Inflammatory macrophage treated with lipopolysaccharide for 1 hour (primary cell): ENCODE measurements at places on chromosomes 13 and 19.

DNA sequence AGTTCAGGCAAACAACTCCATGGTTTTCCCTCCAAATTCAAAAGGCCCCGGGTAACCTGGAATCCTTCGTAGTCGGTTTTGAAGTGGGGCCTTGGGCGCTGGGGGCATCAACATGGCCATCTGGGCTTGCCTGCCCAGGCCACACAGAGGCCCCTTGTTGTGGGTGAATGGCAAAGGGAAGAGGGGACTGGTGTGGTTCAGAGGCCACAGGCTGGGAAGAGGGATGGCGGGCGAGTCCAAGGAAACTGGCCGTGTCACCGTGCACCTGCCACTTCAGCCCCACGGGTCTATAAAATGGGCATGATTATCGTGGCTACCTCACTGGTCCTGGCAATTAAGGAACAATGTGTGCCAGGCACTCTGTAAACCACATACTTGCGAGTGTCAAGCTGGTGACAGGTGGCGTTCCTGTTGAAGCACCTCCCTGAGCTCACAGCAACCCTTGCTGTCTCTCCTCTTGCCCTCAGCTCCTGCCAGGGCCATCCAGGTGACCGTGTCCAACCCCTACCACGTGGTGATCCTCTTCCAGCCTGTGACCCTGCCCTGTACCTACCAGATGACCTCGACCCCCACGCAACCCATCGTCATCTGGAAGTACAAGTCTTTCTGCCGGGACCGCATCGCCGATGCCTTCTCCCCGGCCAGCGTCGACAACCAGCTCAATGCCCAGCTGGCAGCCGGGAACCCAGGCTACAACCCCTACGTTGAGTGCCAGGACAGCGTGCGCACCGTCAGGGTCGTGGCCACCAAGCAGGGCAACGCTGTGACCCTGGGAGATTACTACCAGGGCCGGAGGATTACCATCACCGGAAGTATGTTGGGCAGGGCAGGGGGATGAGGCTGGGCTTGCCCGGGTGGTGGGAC is 1.3 kb downstream of the LSR start:
- no peak for DNase-seq

GRCh38 chr13:74191410-74191809 is 57.2 kb upstream of the KLF12 start:
- no peak for DNase-seq

DNA sequence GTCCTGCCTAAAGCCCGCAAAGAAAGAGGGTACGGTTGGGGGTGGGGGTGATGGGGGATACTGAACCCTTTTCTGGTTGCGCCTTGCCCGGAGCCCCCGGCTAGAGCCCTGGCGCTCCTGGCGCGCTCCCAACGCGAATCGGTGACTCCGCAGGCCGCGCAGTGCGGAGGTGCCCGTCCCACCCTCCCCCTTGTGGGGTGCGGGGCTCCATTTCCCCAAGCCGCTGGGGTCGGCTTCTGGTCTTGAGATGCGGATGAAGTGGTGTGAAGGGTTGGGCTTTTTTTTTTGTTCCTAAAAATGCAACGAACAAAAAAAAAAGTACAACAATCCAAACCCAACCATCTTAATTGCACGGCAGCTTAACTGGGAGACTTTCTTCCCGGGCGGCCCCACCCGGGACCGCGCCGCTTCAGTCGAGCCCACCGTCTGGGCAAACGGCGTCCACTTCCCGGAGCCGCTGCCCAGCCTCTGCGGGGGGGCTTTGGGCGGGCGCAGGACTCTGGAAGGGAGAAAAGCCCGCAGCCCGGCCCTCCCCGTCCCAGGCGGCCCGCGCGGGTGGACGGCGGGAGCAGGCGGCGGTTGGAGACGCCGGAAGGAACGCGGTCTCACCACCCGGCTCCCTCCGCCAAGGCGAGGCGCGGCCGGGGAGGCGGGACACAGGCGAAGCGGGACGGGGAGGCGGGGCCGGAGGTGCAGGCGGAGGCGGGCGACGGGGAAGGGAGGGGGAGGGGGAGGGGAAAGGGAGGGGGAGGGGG is 504 bp upstream of the TRIM13 start:
- DNase-seq = peak; percentile 88

DNA sequence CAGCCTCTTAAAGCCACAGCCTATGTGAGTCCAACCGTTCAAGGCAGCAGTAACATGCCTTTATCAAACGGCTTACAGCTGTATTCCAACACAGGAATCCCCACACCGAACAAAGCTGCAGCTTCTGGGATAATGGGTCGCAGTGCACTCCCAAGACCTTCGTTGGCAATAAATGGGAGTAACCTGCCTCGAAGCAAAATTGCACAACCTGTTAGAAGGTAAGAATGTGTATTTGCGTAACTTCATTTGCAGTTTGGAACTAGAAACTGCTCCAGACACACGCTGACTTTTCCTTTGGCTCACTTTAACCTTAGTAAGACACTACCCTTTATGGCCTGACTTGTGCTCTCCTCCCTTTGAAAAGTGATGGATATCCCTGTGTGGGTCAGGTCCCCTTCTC is 63.4 kb downstream of the SLAIN1 start:
- no peak for DNase-seq

- DNase-seq = no peak
Measured at GRCh38 chr19:11256189-11256588, 6.1 kb downstream of the DOCK6 start.

DNA sequence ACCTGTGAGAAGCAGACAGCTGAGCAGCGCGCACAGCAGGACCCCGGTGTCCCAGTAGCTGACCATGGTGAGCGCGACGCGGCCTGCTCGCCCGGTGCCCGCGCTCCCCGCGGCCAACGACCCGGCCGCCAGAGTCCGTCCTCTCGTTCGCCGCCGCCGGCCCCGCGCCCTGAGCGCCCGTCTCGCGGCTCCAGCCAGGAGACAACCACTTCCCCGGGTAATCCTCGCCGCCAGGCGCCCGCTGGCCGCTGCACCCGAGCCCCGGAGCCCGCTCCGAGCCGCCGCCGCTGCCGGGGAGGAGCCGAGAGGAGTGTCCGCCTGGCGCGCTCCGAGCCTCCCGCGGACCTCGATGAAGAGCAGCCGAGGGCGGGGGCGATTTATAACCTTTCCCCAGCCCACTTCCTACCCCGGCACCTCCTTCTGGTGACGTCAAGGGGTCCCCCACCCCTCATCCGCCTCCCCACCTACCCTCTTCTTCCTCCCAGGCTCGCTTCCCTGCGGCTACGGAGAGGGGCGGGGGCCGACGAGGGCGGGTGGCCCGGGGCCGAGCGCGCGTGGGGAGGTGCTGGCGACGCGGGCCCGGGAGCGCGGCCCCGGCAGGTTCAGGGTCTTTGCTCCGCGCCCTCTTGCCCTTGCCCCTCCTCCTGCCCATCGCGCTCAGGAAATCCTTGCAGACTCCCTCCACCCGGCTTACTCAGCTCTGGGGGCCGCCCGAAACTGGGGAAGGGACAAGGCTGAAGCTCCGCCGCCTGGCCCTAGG is at the start of gene FLT1:
FLT1 (minus strand) TSS at position 351 of the 760 bp plus-strand sequence; CDS start at position 66, 285 bp downstream.
- DNase-seq = peak; percentile 79

GRCh38 chr19:42424712-42425131 is 2.5 kb downstream of the LIPE start:
- DNase-seq = no peak

GRCh38 chr13:27810461-27810860 is 18.2 kb downstream of the GSX1 start:
- DNase-seq = no peak

DNA sequence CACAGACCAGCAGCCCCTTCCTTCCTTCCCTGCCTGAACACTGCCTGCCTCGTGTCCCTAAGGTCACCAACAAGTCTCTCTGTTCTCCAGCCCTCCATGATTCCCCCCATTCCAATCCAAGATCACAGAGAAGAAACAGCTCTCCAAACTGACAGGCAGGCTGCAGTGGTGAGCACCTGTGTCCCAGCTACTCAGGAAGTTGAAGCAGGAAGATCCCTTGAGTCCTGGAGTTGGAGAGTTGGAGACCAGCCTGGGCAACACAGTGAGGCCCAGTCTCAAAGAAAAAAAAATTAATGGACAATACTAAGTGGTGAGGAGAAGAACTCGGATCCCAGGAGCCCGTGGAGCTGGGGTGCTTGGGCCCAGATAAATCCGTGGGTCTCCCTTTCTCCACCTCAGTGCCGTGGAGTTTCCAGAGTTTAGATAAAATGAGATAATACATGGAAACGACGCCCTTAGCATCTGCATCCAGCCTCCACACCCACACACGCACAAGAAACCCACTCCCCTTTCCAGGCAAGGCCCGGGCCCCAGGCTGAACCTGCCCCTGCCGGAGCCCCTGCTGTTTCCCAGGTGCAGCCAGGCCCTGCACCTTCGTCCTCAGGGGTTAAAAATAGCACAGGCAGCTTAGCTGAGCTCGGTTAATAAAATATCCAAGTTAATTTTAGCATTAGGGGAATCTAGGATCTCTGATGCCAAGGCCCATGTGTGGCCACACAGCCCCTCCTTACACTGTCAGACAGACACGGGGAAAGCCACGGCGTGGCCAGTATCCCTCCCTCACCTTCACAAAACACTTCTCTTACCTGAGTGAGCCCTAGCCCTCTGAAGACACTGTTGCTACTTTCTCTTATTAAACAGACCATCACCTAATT is 4.7 kb downstream of the RASA3 start:
- no peak for DNase-seq

- DNase-seq = peak; percentile 51
Measured at GRCh38 chr19:5718037-5718578, 1.8 kb downstream of the LONP1 start.

DNA sequence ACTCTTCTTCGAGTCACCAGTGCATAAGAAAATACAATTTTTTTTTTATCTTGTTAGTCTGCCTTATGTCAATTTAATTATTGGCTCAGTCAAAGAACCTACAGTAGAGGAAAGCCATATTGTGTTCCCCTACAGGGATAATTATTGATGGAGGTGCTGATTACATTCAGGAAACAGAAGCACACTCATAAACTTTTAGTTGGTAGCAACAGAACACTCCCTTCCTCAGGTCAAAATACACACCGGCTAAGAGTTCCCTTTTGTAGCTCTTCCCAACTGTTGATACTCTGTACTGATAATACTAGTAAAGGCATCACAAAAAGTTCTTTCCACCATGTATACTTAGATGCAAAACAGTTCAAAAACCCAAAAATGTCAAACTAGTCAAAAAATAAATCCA is 18.4 kb downstream of the FOXO1 start:
- DNase-seq = no peak

DNA sequence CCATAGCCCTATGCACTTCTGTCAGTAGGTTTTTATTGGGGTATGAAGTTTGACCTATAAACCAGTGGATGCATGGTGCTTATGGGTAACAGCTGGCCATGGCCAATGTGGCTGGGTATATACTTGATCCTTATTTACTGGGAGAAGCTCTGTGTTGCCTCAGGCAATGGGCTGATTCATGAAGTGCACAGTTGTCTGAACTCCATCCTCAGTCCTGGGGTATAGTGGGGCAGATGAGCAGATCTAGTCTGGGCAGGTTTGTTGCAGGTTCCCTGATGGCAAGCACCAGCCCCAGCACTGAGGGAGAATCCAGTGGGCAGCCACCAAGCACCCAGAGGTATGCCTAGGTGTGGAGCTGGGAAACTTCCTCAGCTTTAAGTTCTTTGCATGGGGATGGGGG is 274.4 kb downstream of the TDRD3 start:
- no peak for DNase-seq

- DNase-seq = no peak
Measured at GRCh38 chr19:49894011-49894664, 2.5 kb downstream of the IL4I1 start.

DNA sequence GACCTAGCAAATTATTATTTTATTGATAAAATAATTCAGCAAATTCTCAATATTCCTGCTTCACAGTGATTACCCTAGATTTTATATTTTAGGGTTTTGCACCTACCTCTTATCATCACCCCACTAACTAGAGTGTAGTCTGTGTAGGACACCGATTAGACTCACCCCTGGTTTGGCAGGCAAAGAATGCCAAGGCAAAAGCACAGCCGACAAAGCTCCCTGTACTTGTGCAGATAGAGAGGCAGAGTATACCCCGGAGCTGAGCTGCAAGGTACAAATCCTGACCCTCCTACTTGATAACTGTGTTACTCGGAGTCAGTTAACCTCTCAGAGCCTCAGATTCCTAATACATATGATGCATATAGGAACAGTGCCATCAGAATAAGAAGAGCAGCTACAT is 225.7 kb downstream of the ENOX1 start:
- no peak for DNase-seq

GRCh38 chr13:76975863-76976262 is 16.0 kb upstream of the CLN5 start:
- no peak for DNase-seq

DNA sequence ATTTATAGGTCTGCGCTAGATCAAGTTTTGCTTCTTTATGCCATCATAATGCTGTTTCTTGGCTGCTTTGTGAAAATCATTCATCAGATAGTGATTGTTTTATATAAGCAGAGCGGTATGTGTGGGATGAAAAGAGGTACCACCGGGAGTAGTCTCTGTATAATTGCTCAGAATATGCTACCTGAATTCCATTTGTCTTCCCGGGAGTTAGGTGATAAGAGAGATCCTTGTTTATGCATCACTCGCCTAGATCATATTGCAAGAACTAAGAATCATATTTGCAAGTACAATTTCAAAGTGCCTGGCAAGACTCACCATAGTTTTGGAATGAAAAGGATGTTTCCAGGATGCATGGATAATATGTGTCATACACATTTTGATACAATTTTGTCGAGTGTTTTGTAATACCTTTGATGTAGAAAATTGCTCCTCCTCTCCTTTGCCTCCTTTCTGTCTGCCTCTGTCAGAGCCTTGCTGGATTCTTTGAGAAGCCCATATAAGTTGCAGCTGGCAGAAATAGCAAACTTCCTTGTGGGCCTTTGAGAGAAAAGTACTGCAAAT is 1306.0 kb upstream of the SLC10A2 start:
- no peak for DNase-seq

DNA sequence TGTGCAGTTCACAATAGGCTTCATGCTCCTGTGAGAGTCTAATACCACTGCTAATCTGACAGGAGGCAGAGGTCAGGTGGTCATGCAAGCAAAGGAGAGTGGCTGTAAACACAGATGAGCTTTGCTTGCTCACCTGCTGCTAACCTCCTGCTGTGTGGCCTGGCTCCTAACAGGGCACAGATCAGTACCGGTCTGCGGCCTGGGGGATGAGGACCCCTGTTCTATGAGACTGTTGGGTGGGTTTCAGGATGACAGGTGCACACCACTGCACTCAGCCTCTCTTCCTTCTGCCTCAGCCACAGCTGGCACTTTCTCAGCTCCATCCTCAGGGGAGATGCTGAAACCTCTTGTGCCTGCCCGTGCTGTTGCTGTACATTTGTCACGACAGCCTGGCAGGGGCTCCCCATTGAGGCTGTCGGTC is 9.7 kb downstream of the CLEC4G start:
- no peak for DNase-seq

DNA sequence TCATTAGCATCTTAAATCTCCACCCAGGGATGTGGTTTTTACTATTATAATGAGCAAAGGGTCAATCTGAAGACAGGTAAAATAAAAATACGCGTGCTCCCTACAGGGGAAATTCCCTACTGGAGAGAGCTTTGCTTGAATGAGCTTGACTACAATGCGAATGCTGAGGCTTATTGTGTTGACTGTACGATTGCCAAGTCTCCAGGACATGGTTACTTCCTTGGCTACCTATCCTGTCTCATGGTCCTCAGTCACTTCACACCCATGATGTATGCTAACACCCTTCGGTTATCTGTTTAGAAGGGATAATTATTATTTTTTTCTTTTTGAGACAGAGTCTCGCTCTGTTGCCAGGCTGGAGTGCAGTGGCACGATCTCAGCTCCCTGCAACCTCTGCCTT is 61.7 kb downstream of the ZNF627 start:
- DNase-seq = no peak

- peak; percentile 20 for DNase-seq
Measured at GRCh38 chr13:31880851-31881494, 141.6 kb downstream of the RXFP2 start.

- no peak for DNase-seq
Measured at GRCh38 chr13:72851678-72852014, 69.7 kb downstream of the PIBF1 start.

- DNase-seq = no peak
Measured at GRCh38 chr19:7533281-7533885, 2.1 kb upstream of the PNPLA6 start.
